Renal cortical epithelial cell (primary cell): ENCODE measurements at places on chromosomes 7 and 10.
A peak's percentile ranks its signal among the peaks of the same experiment; 100 is the strongest.

- peak; percentile 92 for DNase-seq
Measured at GRCh38 chr7:138186951-138187351, 110.7 kb downstream of the AKR1D1 start.

- no peak for DNase-seq
Measured at GRCh38 chr7:127290801-127291361, 38.1 kb upstream of the GRM8 start.

GRCh38 chr7:138753150-138753518 lies 44.7 kb upstream of the TMEM213 start:
- DNase-seq = no peak

DNA sequence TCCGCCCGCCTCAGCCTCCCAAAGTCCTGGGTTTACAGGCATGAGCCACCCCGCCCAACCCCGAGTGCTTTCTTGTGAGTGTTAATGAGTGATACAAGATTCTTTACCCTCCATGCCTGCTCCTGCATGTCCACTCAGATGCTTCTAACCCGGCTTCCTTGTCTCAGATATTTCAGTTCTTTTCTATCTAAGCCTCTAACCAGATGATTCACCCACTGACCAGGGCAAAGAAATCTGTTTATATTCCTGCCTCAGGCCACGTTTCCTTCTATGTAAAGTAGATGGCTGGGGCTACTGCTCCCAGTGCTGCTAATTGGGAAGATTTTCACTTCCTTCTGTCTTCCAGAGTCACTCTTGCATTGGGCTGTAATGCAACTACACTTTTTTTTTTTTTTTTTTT lies 395.1 kb upstream of the ANKRD30A start:
- DNase-seq = no peak

GRCh38 chr7:71753236-71753635 lies 621.3 kb downstream of the GALNT17 start:
- no peak for DNase-seq

DNA sequence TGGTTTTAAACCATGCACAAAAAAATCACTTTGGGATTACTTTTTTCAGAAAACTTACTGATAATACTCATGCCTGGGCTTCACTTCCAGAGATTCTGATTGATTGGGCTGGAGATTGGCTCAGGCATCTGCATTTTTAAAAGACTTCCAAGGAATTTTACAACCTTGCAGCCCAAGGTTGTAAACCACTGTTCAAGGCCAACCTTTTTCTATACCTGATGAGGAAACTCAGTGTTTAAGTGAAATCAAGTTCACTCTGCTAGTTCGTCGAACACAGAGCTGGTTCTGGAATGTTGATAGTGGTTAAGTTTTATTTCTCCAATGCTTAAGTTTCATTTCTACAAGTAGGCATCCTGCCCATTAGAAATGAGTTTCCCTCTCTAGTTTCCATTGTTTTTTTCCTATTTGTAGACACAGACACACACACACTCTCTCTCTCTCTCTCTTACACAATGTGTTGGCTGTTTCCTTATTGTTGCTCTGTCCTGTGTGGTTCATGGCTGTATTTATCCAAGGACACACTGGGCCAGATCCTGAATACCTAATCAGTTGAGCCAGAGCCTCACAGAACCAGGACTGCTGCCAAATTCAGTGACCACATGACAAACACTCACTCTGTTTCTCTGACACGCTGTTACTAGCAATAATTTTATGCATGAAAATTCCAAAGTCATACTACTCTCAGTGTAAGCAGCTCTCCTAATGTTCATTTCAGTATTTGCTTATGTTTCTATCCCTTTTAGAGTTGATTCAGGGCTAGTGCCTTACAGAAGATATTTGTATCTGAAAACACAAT lies 3.7 kb upstream of the IFIT1B start:
- peak; percentile 100 for DNase-seq

GRCh38 chr10:17965649-17966235 lies 14.0 kb downstream of the SLC39A12 start:
- DNase-seq = no peak

DNA sequence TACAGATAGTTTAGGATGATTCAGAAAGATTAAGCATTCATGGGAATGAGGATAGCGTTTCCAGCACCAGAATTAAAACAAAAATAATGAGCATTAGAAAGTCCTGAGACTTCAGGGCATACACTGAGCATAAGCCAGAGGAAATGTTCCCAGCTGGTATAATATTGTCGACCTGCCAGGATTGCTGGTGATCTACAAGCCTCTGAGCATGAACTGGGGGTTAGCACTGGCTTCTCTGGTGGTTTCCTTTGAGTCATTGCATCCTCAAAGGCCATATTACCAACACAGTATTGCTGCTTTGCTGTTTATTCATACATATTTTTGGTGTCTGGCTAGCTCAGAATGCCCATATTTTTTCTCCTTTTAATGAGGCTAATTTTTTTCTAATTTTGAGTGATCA lies 10.7 kb upstream of the ATRNL1 start:
- no peak for DNase-seq

DNA sequence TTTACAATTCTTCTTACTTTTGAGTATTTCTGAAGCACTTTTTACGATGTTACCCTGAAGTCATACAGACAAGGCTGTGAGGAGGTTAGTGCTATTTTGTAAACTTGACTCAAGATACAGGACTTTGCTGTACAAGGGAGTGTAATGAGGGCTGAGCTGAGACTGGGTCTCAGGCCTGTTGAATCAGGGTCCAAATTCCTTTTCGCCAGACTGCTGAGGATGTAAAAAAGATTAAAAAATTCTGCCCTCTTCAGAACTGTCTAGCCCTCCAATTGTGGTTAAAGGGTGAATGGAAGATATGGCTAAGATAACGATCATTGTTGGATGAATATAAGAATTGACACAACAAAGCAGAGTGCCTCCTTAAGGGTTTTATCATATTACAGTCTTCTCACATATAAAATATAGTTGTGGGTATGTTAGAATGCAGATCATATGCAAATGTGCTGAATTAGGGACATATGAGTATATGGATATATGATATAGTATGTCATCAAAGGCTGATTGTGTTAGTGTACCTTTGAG lies 165.4 kb downstream of the SUGCT start:
- DNase-seq = peak; percentile 47

- DNase-seq = no peak
Measured at GRCh38 chr7:147700702-147701101, 889.9 kb upstream of the C7orf33 start.

GRCh38 chr10:19483421-19483820 lies 332.8 kb upstream of the PLXDC2 start:
- no peak for DNase-seq

GRCh38 chr10:83765731-83766130 lies 373.6 kb upstream of the GHITM start:
- no peak for DNase-seq
